ENCODE measurements at places on chromosomes 2 and 18.
A peak's percentile ranks its signal among the peaks of the same experiment; 100 is the strongest.

DNA sequence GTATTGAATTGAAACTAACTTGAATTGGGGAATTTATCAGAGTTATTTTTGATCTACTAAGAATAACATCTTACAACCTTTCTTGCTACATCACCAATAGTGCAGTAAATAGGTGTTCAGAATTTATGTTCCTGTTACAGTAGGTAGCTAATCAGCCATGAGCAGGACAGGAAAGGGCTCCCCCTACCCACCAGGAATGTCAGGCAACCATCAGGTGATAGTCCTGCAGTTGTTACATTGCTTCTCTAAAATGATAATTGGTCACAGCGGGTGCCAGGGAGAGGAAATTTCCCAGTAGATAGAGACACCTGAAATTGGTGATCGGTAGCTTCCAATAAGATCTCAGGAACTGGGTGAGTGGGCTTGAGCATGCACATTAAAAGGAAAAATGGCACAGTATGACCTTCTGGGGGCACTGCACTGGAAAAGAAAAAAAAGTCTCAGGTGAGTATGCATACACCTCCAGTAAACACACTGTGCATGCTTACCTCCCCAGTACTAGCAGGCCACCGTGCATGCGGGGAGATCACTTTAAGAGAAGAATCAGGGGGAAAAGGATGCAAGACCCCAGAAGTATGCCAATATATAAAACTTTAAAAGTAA, 1092.0 kb upstream of the LRRTM1 start:
- no peak for DNase-seq

GRCh38 chr2:21559351-21559750, 435.6 kb downstream of the TDRD15 start:
- no peak for DNase-seq

GRCh38 chr2:41207578-41207977, 755.7 kb upstream of the SLC8A1 start:
- DNase-seq, result no peak

DNA sequence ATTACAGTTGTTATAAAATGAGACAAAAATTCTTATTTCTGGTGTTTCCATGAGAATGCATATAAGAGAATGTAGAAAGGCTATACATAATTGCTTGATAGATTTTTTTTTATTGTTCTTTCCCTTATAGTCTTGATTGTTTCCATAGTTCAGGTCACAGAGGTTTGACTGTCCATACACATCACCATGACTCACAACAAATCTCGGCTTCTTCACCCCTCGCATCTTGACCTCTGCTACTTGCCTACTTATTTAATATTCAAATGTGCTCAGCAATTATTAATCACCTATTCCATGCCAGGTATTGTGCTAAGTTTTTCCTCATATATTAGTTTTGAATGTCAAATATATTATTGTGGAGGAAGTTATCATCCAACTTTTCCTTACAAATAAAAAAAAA, 789.6 kb downstream of the RNF144A start:
- no peak for DNase-seq

- DNase-seq, result peak; percentile 26
Measured at GRCh38 chr2:38581193-38582147, 21.3 kb downstream of the HNRNPLL start.

GRCh38 chr18:49788327-49788898, 24.9 kb downstream of the ACAA2 start:
- DNase-seq, result no peak

- DNase-seq, result no peak
Measured at GRCh38 chr18:48129621-48130082, 199.2 kb upstream of the SMAD2 start.

- no peak for DNase-seq
Measured at GRCh38 chr2:109279243-109279860, 150.3 kb downstream of the SH3RF3 start.

- DNase-seq, result no peak
Measured at GRCh38 chr2:204353823-204354222, 191.5 kb upstream of the PARD3B start.

DNA sequence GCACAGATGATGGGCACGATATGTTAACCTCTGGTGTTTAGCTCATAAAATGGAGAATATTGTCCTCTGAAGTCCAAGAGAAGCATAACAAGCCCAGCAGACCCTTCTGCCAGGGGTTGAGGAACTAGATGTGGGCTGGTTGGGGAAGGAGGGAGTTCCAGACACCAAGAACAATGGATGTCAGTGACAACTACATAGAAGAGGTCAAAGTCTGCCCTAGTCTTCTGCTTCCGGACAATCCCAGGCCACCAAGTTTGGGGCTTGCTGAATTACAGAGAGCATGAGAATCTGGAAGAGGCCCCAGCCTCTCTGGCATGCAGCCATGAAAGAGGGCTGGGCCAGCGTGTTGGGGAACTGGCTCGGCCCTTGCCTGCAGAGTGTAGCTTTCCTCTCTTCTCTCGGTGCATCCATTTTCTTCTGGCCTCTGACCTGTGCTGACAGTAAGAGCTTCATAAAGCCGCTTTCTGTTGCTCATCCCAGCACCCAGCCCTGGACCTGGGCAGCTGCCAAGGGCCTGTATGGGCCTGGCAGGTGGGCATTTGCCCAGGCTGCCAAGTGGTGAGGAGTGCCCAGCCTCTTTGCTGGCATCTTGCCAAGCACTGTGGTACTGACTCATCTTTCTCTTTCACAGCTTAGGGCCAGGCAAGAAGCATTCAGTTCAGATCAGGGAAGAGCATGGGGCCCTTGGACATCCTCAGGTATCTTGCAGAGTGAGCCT, 14.6 kb upstream of the LAPTM4A start:
- no peak for DNase-seq

DNA sequence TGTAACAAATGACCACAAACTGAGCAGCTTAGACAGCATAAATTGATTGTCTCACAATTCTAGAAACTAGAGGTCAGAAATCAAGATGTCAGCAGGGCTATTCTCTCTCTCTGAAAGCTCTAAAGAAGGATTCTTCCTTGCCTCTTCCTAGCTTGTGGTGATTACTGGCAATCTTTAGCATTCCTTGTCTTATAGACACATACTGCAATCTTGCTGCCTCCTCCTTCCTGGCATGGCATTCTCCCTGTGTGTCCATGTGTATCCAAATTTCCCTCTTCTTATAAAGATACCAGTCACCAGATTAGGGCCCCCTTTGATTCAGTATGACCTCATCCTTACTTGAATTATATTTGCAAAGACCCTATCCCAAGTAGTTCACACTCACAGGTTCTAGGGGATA, 2.3 kb downstream of the ASB3 start:
- DNase-seq, result no peak

GRCh38 chr18:5059696-5060032, 137.4 kb downstream of the AKAIN1 start:
- no peak for DNase-seq

DNA sequence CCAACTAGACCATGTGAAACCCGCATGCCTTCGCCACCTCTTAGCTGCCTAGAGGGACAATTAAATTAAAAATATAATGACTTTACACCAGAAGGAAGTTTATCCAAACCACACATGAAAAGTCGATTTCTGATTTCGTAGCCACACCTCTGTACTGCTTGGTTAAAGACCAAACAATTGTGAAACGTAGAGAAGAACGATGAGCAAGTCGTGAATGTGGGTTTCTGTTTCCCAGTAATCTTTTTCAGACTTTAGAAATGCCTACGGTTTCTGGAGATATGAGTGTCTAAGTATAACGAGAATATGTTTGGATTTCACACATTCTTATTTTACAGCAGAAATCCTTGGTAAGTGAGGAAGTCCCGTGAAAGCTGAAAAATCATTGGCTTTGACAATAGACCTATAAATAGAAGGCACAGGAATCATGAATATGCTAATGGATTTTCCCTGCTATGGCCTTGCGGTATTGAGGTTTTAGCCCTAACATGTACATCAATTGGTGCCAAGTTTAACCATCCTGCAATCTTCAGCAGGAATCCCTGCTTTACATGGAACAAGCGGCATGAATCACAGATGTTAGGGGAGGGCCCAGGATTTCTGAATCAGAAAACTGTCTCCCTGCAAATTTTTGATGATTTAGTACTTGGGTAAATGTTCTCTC, 105.6 kb downstream of the TTC32 start:
- no peak for DNase-seq

DNA sequence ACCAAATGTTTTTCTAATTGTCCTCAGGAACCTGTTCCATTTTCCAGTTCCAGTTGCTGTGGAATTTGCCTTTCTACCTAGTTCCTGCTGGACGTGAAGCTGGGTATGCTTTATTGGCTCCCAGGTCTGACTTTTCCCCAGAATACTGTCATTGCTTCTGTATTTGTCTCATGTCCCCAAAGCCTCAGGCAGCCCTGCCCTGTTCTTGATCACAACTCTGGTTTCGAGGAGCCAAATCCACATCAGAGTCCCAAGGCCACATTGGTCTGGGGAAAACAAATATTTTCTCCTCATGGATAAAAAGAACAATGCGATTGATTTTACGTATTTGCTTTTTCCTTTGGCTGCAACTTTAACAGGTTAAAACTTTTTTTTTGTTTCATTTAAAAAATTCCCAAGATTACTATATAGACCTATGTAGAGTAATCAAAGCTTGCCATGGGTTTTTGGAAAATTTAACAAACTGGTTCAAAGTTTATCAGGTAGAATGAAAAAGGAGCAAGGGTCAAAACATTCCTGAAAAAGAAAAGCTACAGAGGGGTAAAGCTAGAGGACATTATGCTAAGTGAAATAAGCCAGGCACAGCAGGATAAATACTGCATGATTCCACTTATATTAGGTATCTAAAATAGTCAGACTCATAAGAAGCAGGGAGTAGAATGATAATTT, 85.2 kb downstream of the MDH1 start:
- DNase-seq, result no peak

DNA sequence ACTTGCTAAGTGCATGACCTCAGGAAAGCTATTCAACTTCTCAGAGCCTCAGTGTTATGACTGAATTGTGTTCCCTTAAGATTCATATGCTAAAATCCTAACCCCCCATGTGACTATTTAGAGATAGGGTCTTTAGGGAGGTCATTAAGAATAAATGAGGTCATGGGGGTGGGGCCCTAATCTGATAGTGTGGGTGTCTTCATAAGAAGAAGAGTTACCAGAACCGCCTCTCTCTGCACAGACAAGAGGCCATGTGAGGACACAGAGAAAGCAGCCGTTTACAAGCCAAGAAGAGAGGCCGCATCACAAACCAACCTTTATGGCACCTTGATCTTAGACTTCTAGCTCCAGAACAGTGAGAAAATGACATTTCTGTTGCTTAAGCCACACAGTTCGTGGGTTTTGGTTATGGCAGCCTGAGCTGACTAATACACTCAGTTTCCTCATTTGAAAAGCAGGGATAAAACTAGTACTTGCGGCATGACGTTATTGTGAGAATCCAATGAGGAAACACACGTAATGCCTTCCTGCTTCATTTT, 9.9 kb downstream of the SH2D6 start:
- DNase-seq, result no peak

DNA sequence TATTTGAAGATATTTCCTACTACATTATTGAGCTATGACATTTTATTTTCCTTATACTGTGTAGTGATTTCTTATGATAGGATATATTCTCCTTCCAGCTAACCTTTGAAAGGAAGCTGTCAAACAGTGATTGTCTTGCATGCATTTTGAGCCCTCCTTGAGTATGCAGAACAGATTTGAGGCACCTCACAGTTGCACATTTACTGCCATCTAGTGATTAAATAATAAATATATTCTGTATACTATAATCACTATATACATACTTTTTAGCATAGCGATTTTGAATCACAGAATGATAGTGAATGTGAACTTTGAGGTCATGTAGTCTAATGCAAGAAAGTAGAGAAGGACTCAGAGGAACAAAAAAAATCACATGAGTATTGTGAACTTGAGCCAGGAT, 268.4 kb upstream of the CDH19 start:
- no peak for DNase-seq

DNA sequence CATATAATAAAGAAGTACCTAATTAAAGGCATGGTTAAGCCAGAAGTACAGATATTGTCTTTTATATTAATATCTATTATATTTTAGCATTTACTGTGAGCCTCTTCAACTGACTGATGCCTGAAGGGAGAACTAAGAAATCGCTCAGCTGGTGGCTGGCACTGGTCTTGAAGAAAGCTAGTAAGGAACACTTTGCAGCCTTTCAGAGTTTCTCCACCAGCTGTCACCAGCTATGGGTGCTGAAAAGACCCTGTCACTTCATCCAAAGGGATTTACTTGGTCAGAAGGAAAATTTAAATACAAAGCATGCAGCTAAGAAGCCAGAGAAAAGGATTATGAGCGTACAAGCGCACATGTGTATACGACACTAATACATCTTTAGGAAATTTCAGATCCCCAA, 525.9 kb downstream of the TMEM182 start:
- DNase-seq, result no peak

GRCh38 chr2:109031476-109032228, 42.6 kb upstream of the EDAR start:
- DNase-seq, result peak; percentile 84

DNA sequence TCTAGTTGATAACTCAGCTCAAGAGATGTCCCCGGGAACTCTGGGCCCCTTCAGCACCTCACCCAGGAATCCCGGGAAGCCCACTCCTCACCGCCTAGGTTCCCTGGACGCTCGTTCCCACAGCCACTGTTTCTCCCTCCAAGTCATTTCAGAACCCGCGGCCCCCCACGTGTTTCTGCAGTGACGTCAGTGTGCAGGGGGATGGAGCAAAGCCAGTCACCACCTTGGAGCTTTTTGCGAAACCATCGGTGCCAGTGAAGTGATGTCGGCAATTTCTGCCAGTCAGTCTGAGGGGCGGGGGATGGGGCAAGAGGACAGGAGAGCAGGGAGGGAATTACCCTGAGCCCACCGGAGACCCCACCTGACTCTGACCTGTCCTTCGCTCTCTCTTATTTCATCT, 119.2 kb downstream of the SNTG2 start:
- no peak for DNase-seq

DNA sequence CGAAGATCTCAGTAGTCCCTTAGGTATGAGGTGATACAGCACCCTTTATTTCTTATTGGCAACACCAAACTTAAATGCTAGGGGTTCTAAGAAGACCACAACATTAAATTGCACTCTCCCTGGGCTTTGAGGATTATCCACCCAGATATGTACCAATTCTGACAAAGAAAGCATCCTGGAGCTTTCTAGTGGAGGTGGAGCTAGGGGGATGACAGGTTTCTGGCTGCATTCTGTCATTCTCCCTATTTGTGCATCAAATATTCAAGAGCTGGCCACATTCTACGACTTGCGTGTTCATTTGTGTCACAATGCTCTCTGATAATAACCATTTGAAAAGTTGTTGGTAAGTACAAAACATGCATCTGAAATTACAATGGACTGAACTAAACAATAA, 111.1 kb downstream of the CDH2 start:
- DNase-seq, result no peak

DNA sequence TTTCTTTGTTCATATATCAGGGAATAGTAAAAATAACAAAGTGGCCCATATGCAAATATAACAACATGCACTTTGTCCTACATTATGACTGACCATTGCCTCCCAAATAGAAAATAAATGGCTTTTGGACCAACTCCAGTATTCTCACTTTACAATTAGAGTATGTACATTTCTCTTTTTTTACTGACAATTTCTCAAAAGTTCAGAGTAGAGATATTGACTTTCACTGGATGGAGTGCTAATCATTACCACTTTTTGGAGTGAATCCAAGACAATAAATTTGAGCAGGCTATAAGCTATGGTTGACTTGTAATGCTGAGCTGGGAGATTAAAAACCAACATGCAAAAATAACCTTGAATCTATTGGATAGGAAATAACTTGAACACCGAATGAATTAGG, 987.4 kb downstream of the SUCLG1 start:
- no peak for DNase-seq
